ENCODE measurements at places on chromosomes 6 and 20.

GRCh38 chr6:39731565-39731964 is 6.4 kb upstream of the KIF6 start:
- DNase-seq, result no peak

DNA sequence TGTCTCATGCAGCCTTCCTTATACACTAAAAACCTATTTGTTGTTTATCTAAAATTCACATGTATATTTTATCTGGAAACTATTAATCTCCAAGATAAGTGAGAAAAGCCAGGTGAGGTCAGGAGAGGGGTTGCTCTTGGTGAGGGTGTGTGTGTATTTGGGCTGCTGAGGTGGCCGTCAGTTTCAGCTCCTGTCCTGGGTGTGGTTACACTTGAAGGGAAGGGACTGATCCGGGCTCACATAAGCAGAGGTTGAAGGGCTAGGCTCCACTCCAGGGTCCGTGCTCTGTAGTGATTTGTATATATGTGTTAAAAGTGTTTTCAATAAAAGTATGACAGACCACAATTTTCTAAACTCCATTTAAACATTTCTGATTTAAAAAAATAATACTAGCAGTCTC is 13.5 kb upstream of the SNAI1 start:
- no peak for DNase-seq

DNA sequence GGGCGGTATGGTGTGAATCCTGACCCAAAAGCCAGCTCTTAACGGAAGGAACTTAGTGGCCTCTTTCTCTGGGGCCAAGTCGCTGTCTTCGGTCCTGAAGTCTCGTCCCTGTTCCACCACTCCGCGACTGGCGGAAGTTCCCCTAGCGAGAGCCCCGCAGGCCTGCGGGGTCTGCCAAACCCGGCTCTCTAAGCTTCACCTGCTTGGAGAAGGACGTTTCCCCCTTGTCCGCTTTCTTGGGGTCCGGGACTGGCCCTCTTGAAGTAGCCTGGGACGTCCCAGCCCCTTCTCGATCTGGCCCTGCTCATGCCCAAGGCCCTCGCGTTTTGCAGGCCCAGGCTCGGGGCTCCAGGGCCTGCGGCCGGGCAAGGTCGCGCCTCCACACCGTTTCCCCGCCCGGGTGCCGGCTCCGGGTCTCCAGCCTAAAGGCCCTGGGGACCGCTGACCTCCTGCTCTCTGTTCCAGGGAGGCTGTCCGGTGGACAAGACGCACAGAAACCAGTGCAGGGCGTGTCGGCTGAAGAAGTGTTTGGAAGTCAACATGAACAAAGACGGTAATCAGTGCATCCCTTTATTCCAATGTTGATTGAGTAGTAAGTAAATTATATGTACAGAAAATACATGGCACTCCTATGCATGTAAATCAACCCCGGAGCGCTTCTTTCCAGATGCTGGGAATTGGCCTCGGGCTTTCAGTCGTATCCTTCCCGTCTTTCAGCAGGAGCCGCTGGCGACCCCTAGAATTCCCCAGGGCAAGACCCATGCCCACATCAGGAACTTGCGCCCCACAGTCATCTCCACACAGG is 8.8 kb downstream of the NR2E1 start:
- DNase-seq, result no peak

- DNase-seq, result no peak
Measured at GRCh38 chr20:40258931-40259330, 430.1 kb downstream of the MAFB start.

- DNase-seq, result no peak
Measured at GRCh38 chr20:9460518-9460917, 53.9 kb upstream of the LAMP5 start.

DNA sequence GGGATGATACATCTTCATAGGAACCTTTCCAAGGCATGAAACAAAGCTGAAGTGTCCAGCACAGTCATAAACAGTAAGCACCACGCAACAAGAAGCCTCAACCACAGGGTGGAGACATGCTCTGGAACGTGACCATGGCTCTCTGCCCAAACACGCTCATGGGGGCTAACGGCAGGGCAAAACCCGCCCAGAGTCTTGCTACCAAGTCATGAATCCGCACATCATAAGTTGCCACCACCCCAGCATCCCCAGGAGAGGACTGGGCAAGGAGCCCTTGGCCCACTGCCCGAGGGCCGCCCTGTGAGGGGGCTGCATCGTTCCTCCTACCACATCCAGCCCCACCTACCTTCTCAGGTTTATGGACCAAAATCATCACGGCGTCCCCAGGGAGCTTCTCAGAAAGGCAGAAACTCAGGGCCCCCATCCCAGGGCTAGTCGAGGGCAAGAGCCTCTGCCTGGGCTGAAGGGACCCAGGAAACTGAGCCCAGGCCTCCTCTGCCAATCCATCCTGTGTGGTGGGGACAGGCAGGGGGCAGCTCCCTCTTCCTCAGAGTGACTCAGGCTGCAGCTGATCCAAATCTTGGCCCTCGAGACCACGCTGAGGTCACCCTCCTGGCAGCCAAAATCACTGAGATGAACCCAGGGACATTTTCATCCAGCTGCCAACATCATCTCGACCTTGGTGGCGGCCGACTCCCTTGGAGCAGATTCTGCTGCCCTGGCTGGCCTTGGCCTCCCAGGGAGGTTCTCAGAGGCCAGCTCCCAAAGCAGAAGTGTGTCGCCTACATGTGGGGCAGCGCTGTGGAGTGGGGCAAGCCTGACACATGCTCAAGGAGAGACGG is 42.6 kb downstream of the BMP7 start:
- DNase-seq, result no peak

- DNase-seq, result no peak
Measured at GRCh38 chr20:51463998-51464397, 78.5 kb downstream of the NFATC2 start.

GRCh38 chr20:48141660-48142515 is 356.6 kb upstream of the SULF2 start:
- DNase-seq, result no peak

GRCh38 chr20:31548820-31549512 is 34.7 kb downstream of the HM13 start:
- no peak for DNase-seq

DNA sequence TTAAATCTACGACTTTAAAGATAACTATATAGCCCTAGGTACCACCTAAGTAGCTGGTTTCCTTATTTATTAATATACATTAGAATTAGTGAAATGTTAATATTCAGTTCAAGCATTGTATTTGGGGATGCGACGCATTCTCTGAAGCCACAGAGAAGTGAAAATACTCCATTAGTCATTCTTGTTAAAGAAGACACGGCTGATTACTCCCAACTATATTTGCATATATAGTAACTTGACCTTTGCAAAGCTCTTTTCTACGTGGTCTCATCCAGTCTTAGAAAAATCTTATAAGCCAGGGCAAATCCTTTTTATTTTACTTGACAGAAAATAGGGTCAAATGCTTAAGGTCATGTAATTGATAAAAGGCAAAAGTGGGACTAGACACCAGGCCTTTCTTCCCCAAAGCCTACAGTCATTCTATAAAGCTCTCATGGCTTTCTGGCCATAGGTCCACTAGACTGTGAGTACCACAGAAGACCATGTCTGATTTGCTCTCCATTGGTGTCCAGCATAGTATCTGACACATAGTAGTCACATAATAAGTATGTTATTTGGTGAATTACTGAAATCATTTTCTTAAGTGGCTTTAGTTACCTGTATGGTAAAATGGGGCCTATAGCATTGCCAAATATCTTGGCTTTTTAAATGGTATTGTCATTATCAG is 11.3 kb downstream of the ZHX3 start:
- DNase-seq, result no peak

DNA sequence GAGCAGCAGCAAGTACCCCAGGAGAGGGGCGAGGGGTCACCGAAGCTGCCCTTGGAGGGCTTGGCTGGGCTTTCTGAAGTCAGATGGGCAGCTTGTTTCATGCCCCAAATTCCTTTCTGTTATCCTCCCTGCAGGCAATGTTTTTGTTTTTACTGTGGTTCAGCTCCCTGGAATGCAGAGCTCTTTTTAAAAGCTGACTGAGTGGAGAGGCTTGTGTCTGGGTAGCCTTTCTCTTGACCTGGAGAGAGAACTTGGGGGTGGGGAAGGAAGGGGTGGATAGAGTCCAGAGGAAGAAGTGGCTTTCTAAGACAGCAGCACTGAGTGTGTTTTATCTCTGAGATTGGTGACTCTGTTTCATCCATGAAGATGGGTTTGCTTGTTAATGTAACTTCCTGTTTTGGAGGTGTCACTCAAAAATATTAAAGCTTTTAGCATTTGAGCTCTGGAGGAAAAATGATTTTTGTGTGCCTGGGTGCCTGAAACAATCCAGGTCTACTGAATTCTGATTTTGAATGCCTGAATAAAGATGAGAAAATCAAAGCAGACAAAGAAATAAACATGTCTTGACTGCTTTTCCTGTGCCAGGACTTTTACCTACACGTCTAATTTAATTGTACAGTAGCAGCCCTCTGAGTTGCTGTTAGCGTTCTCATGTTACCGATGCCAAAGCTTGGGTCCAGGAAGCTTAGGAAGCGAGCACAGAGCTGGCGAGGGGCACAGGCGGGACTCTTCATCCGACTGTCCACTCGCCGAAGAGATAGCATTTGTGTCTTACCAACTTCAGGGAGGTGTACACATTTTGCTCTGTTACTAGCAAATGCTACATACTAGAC is 78.2 kb upstream of the EEF1E1 start:
- DNase-seq, result no peak

GRCh38 chr20:63406617-63407245 is 45.6 kb upstream of the CHRNA4 start:
- DNase-seq, result no peak

DNA sequence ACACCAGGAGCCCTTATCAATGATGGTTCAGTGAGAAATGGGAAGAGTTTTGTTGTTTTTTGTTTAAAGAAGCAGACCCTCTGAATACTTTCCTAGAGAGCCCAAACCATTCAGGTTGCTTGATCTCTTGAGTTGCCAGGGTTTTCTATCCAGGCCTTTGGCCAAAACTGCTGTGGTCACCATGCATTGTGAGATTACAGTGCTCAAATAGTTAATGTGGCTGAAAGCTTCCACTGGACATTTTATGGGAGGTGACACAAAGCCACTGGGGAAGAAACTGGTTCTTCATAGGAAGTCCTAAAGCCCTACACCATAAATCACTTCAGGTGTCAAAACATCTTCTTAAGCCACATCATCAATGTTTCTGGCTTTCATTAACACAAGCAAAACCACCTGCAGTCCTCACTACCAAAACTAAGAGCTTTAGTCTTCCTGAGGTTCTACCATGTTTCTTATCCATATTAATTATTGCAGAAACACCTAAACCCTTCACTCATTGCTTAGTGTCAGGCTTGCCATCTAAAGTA is 101.6 kb downstream of the IBTK start:
- DNase-seq, result no peak

GRCh38 chr6:40845553-40845952 is 193.5 kb downstream of the UNC5CL start:
- DNase-seq, result peak; percentile 14

DNA sequence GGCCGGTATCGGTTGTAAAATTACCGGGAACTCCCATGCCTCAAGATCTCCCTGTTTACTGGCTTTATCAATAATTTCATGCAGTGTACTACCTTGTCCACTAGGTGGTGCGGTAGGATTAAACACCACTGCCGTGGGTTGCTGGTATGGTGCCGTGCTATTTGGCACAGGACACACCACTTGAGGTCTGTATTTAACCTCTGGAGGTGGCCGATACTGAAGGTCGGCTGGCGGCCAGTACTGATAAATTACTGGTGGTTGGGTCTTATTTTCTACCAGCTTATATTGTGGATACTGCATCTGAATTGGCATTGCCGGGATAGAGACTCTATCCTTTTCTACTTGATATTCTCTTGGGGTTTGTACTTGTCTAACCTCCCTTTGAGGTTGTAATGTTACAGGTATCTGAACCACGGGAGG is 14.3 kb upstream of the PTCRA start:
- DNase-seq, result peak; percentile 86

DNA sequence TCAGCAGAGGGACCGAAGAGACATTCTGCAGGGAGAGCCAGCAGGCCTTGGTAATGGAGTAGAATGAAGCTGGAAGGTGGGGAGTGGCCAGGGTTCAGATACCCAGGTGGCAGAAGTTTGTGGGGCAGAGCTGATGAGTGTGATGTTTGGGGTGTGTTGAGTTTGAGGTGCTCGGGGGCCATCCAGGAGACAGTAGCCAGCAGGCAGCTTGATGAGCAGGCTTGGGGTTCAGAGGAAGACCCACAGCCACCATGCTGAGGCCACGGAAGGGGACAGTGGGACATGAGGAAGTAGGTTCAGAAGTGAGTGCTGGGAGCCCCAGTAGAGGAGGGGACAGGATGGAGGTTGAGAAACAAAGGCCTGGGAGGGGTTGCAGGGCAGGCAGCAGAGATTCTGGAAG is 11.1 kb upstream of the FOXS1 start:
- DNase-seq, result no peak

DNA sequence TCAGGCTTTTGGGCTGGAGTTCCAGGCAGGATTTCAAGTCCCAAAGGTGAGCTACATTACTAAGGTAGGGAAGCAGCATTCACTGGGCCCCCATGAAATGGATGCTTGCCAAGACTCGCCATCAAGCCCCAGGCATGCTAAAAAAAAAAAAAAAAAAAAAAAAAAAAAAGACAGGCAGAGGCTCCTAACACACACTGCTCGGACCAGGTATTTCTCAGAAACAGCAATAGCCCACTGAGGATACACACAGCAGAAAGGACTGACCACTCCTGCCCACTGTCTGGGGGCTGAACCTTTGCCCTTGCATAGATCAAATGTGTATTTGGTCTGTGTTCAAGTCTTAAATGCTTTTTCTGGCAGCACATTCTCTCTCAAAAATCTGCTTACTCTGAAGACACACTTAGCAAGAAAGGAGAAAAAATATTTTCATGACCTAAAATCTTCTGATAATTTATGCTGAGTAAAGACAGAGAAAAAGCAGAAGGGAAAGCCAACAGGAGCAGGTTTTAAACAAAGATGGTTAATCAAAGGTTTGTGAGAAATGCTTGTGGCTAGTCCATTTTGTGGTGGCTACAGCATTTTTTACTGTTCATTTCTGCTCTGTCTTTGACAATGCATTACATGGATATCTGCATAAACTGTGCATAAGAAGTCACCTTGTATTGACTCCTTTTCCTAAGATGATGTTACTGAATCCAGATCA is 37.9 kb upstream of the BEND6 start:
- DNase-seq, result no peak

GRCh38 chr20:47552996-47553395 is 51.3 kb downstream of the NCOA3 start:
- DNase-seq, result no peak

DNA sequence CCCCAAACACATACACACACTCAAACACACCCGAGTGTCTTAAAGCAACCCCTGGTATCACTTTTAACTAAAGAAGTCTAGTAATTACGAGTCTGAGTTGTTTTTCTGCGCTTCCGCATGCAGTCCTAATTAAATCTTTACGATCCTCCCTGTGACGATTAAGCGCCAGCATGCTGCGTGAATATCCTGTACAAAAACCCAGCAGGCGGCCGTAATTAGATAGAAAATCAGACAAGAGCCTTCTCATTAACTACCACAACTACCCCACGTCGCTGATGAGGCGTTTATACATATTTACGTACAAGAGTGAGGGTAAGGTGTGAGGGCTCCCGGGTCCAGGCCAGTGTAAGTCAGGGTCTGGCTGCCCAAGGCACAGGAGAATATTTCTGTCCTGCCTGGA is 8.1 kb downstream of the TFAP2B start:
- no peak for DNase-seq

- DNase-seq, result no peak
Measured at GRCh38 chr20:23125625-23126191, 39.6 kb upstream of the CD93 start.
